ENCODE measurements at places on chromosomes 7 and 10.

GRCh38 chr10:110644598-110645462 is 694 bp downstream of the RBM20 start:
- no peak for DNase-seq

DNA sequence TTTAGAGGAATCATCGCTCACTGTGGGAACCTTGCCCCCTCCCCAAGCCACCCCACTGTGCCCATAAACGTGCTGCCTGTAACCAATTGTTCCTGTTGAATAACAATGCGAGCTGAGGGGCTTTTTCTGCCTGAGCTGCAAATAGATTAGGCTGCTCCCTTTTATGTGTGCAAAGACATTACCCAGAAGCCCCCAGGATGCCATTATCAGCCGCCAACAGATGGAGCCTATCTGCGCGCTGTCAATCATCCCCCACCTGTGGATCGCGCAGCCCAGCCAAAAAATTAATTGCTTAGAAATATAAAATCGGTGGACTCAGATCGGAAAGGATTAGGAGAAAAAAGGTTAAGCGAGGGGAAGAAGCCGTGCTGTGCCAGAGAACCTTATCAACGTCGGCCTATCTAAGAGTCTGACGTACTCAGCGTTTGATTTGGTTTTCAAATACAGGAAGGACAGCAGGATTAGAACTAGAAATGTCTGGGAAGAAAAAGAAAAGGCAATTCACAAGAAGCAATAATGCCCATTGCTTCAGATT is 167.3 kb upstream of the MYO3A start:
- DNase-seq, result no peak

DNA sequence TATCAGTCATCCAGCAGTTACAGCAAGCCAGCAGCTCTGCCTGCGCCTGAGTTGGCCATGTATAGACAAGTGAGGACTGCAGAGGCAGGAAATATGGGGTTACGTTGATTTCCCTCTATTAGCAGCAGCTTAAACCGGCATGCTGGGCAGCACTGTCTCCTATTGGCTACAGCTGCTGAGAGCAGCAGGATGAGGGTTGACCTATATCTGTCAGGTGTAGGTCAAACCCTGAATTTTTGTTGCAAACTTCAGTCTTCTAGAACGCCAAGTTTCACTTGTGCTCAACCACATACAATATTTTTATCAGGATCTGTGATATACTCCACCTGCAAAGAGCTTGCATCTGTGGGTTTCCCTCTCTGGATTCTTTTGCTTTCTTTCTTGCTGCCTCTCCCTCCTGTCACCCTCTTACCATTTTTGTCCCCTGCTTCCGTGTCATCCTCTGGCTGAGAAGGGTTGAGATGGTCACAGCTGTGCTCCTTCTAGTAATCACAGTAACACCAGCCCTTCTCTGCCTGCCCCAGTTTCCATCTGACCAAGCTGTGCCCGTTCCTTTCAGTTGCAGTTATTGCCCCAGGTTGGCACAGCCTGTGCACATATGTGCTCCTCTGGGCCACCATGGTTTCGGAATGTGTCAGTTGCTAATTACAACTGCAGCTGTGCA is 23.8 kb upstream of the GLCCI1 start:
- DNase-seq, result no peak

DNA sequence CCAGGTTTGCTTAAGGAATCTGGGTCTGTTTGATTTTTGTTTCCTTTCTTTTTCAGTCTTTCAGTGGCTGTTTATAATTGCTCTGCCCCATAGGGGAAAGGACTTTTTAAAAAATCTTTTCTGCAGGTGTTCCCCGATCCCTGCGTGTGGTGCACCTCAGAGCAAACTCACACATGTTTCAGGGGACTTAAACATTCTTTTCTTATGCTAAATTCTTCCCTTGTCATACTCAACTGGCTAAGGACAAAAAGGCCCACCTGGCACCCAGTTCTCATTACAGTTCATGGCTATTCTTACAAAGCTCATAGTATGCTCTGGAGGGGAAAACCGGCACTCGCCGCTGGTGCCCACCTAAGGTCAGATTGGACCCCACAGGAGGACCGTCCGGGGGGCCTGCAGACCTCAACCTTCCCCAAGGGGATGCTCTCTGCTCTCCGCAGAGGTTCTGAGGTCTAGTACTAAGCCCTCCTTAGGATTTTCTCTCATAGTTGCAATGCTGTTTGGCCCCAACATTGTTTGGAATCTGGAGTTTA is 220.3 kb downstream of the HGF start:
- DNase-seq, result no peak

GRCh38 chr7:103727982-103728610 is 261.4 kb downstream of the RELN start:
- DNase-seq, result no peak

DNA sequence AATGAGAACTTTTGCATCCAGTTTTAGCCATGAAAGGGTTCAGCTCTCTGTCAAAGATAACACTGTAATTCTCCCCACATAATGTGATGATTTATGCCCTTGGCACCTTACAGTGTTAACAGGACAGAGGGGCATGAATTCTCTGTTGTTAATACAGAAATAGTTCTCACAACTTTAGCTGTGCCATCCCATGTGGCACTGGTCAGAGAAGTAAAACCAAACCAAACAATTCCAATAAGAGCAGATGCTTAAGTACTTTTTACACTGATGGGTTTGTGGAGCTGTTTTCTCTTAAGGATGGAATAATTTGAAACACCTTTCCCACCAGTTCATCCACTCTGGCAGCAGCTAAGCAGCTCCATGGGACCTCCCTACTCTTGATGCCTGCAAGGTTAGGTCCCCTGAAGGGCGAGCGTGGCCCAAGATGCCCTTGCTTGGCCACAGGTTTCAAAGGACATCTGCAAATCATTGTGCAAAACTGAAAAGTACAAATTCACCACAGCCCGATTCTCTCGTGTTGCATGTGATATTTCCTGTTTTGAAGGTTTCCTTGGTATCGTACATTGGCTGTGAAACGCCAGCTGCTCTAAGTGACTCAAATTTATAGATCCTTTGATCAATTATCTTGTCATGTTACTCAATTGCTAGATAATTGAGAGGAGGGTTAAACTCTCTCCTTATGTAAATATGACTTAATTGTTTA is 82.5 kb upstream of the CREB5 start:
- no peak for DNase-seq

- no peak for DNase-seq
Observed at GRCh38 chr10:112336556-112337201, 37.2 kb upstream of the ACSL5 start.

All from renal cortex interstitium (tissue), 15 donors.